IMR-90 (cell line): ENCODE measurements at places on chromosomes 12 and 14. TPM values are rescaled to one million over a fixed set of nuclear protein-coding genes. Genes with fewer than 3 reads are reported as not detected.

The TSPAN19 gene
- not detected in 2 replicates for total RNA-seq

The KRT77 gene
- not detected in 2 replicates for total RNA-seq

The ARG2 gene
- total RNA-seq = 2.2 and 2.5 TPM in 2 replicates

The CLEC1B gene
- not detected in 2 replicates for total RNA-seq

The OR11G2 gene
- total RNA-seq = not detected in 2 replicates

The CNTN1 gene
- 0.18 and 0.28 TPM in 2 replicates for total RNA-seq

The DGKA gene
- total RNA-seq = 61.4 and 71.9 TPM in 2 replicates

The SLC35F4 gene
- not detected in 2 replicates for total RNA-seq

The NFKBIA gene
- 97.1 and 102 TPM in 2 replicates for total RNA-seq

The CPNE8 gene
- total RNA-seq = not detected in 2 replicates

The TMED10 gene
- total RNA-seq = 327 and 441 TPM in 2 replicates

The P2RX4 gene
- total RNA-seq = 8.3 and 9.5 TPM in 2 replicates

DNA sequence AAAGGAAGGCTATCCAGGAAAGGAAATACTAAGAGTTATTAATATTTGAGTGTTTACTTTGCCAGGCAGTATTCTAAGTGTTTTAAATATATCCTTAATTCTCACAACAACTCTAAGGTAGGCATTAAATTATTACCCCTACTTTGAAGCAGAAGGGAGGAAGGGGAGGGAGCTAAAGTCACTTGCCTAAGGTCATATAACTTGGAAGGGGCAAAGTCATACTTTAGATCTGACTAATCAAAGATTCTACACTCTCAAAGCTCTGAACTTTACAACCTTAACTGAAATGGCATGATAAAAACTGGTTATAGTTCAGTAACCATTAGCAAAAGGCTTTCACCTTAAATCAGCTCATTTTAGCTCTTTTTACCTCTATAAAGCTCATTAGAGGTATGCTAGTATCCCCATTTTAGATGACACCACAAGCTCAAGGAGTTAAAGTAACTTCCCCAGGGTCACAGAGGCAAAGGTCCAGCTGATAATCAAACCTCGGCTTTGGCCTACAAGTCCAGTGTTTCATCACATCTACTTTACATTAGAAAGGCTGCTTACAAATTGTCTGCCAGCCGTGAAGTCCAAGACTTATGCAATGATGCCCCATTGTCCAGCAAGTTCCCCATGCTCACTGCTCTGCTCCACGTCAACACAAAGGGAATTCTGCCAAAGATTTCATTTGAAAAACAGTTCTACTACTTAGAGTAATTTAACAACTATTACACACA, 223.9 kb downstream of the MED13L start:
- DNase-seq = peak; percentile 81

- DNase-seq = no peak
Measured at GRCh38 chr12:94982456-94982855, 21.0 kb downstream of the NDUFA12 start.

GRCh38 chr14:94970941-94971730, 186.2 kb downstream of the DICER1 start:
- DNase-seq = no peak

DNA sequence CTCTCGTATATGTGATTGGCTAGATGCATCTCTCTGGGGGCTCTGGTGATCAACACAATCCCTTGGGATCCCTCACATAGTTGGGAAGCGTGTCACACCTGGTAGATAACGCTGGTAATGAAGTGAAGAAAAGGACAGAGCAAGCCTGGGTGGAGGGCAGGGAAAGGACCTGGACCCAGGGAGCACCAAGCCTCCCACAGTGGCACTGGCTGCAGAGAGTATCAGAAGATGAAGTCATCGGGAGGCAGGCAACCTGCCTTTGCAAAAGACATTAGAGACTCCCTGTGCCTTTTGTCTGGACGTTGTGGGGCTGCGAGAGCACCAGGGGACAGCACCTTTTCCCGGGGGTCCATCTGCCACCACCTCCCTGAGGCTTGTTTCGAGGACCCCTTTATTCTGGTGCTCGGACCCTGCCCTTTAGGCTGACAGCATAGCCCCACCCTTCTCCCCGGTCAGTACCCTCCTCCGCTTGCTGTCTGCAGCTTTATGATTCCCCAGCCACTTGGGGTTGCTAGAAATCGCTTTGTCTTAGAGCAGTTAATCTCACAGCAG, 116.4 kb downstream of the EML1 start:
- DNase-seq = no peak

DNA sequence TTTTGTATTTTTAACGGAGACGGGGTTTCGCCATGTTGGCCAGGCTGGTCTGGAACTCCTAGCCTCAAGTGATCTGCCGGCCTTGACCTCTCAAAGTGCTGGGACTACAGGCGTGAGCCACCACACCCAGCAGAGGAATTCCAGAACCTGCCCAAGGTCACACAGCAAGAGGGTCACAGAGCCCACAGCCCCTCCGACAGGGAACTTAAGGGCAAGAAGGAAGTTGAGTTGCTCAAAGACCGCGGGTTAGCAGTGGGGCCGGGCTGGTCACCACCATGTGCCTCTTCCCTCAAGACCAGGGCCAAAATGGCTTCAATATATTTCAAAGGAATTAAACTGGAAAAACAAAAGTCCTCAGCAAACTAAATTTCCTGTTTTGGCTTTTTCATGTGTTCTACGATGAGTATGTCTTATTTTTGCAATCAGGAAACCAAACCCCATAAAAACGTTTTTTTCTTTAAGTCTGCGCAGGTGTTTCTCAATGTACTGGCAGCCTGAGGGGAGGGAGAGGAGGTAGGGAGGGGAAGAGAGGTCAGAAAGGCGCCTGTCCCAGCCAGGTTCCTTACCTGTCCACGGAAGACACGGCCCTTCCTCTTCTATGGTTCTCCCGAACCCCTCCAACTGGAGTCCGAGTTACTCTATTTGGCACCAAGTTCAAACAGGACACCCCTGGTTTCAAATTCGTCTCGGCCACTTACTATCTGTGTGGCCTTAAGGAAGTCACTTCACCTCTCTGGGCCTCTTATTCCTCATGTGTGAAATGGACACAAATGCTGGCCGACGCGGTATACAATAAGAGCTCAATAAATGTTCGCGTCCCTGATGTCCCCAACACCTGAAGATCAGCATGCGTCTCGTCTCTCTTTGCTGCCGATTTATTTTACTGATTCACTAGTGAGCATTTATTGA, 778 bp downstream of the SLC8B1 start:
- DNase-seq = no peak

DNA sequence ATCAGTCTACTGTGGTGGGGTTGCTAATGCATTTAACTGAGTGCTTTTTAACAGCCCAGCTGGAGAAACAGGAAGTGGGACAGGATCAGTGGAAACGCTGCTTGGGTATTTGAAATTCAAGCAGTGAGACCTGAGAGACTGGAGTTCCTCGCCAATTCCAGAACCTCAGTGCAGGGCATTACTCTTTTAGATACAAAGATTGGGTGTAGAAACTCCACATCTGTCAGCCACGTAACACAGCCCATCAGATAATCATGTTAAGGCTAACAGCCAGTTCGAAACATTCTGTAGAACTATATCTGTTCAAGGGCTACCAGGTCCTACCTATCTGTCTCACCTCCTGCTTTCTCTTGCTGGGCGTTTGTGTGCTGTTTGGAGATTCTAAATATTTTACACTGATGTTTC, 45.5 kb downstream of the RAD52 start:
- no peak for DNase-seq

- no peak for DNase-seq
Measured at GRCh38 chr14:35231207-35231760, 60.9 kb upstream of the PSMA6 start.
